Inflammatory macrophage treated with lipopolysaccharide for 4 hours (primary cell): ENCODE measurements at places on chromosomes 6 and 20.

DNA sequence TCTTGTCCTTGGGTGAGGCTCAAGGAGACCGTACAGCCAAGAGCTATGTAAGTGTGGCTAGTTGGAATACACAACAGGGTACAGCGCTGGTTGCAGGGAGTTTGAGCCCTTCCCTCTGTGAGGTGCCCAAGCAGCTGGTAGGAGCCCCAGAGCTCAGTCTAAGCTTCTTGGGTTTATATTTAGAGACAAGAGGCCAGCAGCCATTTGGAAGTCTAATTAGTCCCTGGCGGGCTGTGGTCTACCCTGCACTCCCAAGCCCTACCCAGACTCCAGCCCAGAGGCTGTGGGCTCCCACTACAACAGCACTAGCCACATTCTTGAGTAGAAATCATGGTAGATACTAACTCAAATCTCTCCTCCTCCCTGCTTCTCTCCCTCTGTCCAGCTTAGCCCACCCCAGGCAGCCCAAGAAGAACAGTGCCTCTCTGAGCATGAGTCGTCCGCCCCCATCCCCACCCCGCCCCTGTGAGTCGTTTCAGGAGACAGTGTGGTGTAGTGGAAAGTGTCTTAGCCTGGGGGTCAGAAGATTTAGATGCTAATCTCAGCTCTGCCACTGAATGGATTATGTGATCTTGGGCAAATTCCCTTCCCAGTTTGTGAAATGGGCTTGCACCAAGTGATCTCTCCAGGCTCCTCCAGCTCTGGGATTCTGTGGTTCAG is 37.8 kb downstream of the EIF2S2 start:
- DNase-seq, result no peak

GRCh38 chr6:1242446-1242845 is 69.5 kb upstream of the FOXQ1 start:
- no peak for DNase-seq

DNA sequence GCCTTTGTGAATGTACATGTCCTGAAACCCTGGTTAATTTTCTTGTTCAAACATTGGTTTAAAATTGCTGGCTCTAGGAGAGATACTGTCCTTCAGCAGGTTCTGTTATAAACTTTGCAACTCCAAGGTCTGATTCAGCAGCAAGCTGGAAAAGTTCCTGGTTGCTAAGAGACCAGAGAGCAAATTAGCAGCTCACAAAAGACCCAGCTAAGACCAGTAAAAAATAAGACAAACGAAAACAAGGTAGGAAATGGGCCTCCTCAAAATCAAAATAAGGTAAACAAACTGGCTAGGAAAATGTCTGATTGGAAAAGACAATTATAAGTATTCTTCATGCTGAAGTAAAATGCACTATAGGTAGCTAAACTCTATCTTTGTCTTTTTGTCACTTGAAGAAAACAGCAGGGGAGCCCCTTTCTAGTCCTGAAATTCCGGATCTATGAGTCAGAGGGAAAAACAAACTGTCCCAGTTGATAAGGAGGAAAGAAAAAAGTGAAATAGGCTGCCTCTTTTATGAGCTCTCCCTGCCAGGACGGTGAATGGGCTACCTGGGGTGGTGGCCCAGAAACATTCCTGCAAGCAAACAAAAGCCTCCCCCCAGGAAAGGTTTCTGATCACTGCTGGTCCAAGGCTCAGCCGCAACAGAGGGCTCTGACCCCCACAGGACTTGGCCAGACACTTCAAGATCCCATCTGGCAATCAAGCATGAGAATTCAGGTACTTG is 41.6 kb downstream of the UNC5CL start:
- DNase-seq, result no peak

GRCh38 chr6:146292506-146292905 is 251.1 kb upstream of the RAB32 start:
- no peak for DNase-seq

DNA sequence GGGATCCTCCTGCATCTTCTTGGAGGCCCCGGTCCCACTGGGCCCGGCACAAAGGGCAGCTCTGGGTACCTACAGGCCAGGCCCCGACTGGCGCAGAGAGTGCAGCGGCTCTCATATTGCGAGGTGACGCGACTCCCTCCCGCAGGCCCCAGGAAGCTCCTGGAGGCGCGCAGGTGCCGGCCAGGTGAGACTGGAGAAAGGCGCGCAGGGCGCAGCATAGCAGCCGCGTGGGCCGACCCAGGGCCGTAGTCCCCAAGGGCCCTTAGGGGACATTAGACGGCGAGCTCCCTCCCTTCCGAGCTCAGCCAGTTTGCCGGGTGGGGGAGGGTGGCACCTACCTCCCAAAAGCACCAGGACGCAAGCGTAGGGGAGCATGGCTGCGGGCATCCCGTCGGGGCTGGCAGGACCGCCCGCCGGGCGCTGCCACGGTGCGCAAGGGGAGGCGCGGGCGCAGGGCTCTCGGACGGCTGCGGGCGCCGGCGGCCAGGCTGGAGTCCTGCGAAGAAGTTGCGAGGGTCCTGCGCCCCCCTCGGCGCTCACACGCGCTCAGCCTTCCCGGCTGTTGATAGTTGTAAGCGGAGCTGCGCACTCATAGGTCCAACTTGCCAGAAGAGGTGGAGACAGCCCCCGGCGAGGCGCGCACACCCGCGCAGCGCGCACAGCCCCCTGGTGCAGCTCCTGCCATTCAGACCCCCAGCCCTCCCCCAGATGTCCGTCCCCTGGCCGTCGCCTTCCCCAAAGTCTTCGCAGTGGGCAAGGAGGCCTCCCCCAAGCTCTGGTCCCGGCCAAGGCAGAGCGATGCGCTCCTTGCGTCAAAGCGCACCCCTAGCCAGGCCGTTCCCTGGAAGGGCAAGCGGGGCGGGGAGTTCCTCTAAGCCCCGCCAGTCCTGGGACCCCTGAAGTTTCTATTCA is 622 bp downstream of the APCDD1L start:
- no peak for DNase-seq

DNA sequence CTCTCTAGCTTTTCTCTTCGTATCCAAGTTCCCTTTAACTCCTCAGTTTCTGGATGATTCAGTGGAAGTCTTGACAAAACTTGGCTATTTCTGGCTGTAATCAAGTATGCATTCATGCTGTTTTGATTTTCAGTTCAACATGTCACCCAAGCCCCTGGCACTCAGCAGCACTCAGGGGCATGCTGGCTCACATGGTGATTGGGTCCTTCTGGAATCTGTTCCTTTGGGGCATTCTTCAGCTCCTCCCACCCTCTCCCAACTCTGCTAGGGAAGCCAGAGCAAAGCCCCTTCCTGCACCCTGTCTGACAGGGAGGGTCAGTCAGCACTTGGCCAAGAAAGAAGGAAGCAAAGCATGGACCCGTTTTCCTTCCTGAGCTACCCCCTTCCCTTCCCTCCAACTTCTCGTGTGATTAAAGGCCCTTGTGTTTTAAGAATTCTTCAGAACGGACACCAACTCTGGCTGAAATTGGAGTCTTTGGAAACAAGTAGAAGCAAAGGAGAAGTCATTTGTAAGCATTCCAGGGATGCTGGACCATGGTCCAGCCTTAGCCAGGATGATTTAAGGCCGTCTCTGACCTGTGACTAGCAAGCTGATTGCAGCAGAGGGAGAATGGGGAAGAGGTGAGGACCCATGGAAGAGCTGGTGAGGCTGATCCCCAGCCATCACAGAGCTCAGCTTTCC is 7.1 kb downstream of the PLEKHG1 start:
- no peak for DNase-seq

DNA sequence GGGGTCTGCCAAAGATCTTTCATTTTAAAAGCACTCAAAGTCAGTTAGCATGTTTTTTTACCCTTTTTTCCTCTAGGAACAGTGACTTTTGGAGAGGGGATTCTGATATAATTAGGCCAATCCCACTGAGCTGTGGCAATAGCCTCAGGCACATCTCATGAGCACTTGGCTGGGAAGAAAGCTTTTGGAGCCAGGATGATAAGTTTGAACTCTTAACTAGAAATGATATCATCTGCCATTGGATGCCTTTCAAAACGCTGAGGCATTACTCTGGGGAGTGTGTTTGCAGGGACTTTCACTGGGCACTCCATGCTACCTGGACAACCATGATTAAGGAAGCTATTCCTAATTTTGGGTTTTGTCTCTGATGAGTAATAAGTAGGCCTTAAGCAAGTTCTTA is 3.7 kb downstream of the SCGN start:
- no peak for DNase-seq

GRCh38 chr20:35341366-35342028 is 49.3 kb upstream of the FAM83C start:
- no peak for DNase-seq

DNA sequence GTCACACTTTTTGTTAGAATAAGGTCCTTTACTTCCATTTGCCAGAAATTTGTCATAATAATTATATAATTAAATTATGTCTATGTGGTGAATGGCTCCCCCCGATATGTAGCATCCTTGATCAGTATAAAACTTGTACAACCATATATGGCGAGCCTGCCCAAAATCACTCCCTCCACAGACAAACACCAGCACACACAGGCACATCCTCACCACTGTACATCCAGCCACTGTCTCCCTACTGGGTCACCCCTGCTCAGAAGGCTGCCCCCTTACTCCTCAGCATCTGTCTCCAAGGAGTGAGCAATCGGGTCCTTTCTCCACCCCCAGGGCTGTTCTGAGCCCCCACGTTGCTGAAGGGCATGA is 87.0 kb upstream of the MYL9 start:
- DNase-seq, result no peak

DNA sequence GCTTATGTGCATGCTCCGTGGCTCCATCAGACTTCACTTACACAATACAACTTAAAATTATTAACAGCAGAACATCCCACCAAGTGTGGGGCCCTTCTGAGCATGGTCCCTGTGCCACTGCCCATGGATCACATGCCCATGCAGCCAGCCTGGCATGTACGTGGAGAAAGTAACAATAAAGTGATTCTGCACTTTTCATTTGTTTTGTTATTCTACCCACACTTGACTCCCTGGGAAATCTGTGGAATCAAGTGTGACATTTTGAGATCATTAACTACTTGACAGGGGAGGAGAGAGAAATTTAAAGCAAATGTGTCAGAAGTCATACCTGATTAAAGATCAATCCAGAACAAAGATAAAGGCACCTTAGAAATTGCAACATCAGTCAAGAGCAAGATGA is 112.0 kb downstream of the ISM1 start:
- no peak for DNase-seq

GRCh38 chr6:136716917-136717715 is 75.2 kb downstream of the MAP3K5 start:
- DNase-seq, result peak; percentile 30

- peak; percentile 85 for DNase-seq
These were observed 31.7 kb upstream of the IL20RA start for GRCh38 chr6:137076277-137077068.

DNA sequence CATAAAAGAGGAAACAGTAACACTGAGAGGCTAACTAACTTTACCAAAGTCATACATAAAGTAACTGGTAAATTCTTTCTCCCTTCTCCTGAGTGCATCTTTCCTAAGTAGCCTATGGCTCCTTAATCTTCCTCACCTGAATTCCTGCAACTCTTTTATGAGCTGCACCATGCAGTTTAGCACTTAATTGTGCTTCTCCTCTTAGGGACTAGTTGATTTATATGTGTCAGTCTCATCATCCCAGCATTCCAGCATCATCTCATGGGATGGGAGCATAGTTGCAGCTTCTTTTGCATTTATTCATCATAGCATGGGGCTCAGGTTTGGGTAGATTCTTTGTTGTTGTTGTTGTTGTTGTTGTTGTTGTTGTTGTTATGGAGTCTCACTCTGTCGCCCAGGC is 3.5 kb upstream of the TSPYL1 start:
- DNase-seq, result no peak

GRCh38 chr20:2380601-2381000 is at the start of gene TGM6:
Gene TGM6, plus strand, starts transcription at chr20:2380901. Its CDS starts 68 bp downstream, at chr20:2380969.
- no peak for DNase-seq

DNA sequence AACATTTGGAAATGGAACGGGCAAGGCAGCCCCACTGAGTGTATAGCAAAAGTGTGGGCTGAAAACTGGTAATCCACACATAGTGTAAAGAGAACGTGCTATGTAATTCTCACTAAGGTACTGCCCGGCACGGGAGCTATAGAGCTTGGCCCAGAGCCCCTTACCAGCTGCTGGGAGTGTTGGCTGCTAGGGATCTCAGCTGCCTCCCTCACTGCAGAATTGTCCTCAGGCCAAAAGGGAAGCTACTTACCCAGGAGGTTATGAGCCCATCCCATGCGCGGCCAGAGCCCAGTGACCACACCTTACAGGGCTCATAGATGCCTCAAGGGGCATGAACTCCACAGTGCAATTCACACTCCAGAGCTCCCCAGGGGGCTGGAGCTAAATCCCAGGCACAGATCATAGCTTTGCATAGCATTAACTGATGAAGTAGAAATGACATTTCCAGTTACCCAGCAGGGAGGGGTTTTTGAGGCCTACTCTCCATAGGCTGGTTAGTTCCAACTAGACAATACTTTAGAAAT is 56.8 kb downstream of the LINC00237 start:
- no peak for DNase-seq

DNA sequence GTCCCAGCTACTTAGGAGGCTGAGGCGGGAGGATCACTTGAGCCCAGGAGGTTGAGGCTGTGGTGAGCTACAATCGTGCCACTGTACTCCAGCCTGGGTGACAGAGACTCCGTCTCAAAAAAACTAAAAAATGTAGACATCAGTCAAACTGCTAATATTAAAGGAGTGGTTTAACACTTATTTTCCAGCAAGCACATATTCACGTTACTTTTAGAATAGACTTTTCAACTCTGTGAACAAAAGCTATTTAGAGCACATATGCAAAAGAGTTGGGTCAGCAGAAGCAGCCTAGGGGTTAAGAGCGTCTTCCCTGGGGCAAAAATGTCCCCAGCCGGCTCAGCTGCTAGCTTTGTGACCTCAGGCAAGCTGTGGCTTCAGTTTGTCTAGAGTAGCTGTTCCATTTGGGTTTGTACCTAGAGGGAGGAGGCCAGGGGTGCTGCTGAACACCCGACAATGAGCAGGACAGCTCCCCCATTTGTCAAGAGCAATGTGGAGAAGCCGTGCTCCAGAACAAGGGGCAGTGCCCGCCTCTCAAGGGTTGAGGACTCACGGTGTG is 62.5 kb upstream of the PTGIS start:
- no peak for DNase-seq
